ENCODE measurements at places on chromosomes 6 and 20.

DNA sequence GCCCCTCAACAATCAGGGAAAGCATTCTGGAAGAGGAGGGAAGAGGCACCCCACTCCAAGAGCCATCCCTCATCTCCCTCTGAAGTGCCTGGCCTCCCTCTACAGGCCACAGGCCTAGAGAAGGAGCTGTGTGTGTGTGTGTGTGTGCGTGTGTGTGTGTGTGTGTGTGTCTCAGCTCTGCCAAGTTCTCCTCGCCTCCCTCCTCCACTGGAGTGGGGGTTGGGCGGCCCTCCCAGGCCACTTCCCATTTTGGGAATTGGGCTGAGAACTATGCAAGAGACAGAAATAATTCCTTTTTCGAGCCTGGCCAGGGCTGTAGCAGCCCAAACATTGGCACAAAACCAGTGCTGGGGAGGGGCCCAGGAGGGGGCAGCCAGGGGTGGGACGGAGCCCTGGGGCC is 35.7 kb downstream of the KCNB1 start:
- DNase-seq: peak; percentile 69

DNA sequence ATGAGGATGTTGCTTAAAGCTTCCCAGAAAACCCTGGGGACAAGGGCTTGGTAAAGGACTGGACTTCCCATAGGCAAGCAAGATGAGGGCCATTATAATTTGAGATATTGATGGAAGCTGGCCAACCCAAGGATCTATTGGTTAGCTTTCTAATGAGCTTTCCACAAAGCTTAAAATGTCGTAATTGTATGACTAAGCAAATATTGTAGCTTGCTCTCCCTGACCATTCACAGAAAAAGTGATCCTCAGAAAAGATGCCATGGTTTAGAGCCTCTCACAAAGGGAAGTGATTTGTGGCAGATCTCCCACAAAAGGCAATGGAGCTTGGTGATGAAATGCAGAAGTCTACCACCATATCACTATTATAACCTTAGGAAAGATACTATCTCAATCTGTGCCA is 13.6 kb downstream of the IL17F start:
- no peak for DNase-seq

GRCh38 chr6:7693827-7694226 is 32.1 kb upstream of the BMP6 start:
- DNase-seq: no peak

- no peak for DNase-seq
These were observed 229.9 kb upstream of the GRIK2 start for GRCh38 chr6:101163611-101164010.

DNA sequence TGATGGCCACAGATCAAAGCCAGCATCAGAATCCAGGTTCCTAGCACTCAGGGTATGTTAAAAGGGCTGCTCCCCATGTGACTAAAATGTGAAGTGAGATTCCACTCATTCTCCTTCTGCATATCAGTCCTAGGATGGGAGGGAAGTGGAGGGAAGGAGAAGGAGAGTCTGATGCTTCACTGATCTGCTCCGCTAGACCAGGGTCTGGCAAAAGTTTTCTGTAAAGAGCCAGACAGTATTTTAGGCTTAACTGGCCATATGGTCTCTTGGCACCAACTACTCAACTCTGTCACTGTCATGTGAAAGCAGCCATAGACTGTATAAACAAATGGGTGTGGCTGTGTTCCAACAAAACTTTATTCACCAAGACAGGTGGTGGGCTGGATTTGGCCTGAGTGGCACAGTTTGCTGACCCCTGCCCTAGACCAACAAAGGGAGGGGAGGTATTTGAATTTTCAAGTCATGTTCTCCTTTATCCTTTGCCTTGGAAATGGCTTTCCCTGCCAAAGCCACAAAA is 22.6 kb downstream of the GHRH start:
- no peak for DNase-seq

GRCh38 chr6:127496471-127496870 is 22.7 kb downstream of the MTCL3 start:
- no peak for DNase-seq

DNA sequence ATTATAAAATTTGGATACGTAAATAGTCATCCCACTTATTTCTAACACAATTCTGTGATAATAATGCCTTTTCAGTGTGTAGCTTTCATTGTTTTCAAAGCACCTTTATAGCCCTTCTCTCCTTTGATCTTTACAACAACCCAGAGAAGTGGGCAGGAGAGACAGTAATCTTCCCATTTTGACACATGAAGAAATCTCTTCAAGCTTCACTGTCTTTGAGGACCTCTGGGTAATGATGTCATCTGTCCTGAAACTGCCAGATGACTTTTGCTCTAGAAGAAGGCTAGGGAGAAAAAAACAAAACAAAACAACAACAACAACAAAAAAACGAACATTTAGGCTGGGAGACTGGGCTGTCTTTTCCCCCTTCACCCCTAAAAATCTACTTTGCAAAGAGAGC is 203.0 kb downstream of the KCNQ5 start:
- DNase-seq: no peak

DNA sequence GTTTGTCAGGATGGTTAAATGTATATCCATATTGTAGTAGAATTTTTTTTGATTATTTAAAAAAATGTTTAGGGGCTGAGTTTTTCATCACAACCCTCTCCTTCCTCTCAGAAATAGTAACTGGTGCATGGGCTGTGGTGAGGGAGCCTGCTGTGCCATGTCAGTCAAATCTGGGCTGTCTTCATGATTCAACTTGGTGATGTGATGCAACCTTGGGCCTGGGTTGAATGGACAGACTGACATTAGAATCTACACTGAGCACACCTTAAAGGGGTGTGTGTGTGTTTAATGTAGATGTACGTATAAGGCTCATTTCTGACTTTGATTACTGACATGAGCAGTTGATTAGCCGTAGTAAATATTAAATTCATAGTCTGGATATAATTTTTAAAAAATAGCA is 3.7 kb downstream of the TJAP1 start:
- no peak for DNase-seq

GRCh38 chr6:144315226-144315980 is 30.3 kb downstream of the UTRN start:
- DNase-seq: no peak

DNA sequence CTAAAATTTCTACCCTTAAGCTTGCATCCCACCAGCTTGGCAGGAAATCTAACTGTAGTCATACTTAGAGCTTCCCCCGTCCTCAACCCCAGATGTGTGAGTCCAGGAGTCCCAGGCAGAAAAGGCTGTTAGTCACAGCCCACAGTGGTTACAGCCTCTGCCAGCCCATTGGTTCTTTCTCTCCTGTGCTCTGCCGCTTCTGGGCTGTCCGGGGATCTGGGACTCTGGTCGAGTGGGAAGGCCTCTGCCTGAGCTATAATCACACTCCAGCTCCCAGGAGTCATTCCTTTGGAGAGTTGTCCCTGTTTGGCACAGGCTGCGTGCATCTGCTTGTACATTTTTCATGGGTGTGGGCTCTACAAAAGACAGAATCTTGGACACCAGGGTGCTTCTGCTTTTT is 45.6 kb upstream of the FYN start:
- no peak for DNase-seq

- DNase-seq: no peak
These were observed 4.9 kb downstream of the ADGRB3 start for GRCh38 chr6:68639826-68640490.

DNA sequence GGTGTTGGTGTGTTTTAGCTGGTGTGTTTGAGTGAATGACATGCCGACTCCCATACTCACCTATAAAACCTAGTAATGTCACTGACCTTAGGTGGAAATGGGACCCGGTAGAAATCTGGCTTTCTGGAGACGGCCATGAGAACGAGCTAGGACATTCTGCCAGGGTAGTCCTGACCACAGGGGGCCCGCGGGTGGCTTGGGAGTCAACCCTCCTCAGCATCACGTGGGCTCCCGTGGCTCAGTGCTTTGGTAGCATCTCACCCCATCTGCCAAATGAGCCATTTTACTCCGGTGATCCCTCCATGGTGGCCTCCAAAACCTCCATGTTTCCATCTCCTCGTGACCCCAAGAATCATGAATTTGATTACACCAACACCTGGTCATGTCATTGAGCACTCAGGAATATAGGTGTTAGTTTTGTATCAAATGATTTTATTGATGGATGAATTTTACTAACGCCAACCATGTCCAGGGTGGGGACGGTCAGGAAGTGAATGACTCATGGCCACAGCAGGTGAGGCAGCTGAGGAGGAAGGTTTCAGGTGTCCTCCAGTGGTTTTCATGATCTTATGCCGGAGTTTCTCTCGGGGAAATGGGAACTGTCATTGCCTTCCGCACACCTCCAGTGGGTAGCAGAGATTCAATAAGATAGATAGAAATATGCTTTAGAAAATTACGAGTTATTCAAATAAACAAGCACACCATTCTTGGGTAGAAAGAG is 195.0 kb downstream of the SYNDIG1 start:
- no peak for DNase-seq

- no peak for DNase-seq
These were observed 103.5 kb downstream of the LAMP5 start for GRCh38 chr20:9617940-9618339.

DNA sequence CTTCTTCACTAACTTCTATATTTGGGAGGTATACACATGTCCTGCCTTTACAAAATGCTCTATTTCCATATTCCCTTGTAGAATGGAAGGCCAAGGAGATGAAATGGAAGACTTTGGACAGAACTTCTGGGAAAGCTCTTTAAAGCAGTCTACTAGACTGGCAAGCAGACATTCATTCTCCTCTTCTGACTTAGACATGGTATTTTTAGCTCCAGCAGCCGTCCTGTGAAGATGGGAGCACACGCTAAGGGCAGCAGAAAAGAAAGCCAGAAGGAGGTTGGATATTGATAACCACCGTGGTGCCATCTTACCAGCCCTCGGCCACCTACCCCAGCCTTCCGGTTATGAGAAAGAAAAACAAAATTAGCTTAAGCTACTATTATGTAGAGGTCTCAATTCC is 70.1 kb upstream of the E2F3 start:
- no peak for DNase-seq

DNA sequence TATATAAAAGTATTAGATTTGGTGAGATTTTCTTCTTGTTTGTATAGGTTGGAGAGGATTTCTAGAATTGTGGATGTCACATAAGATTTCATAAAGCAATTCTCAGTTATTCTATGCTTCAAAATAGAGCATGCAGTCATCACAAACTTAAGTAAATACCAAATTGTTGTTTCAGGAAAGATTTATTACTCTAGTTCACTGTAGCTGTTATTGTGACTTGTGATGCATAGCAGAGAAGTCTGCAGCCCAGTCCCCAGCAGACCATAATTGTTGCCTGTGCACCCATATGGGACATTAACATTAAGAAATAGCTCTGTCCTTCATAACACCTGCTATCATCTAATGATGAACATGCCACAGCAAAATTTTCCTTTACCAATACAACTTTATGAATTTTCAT is 228.0 kb upstream of the FAM83B start:
- no peak for DNase-seq

- peak; percentile 35 for DNase-seq
These were observed 39.7 kb downstream of the MAP3K5 start for GRCh38 chr6:136752554-136752953.

- no peak for DNase-seq
These were observed 17.3 kb downstream of the PLN start for GRCh38 chr6:118565311-118565960.

GRCh38 chr6:144179828-144180227 is 29.5 kb downstream of the STX11 start:
- DNase-seq: no peak

- DNase-seq: peak; percentile 68
These were observed 12.3 kb downstream of the HMGN4 start for GRCh38 chr6:26550250-26550993.

GRCh38 chr20:22795871-22796270 is 211.5 kb upstream of the FOXA2 start:
- peak; percentile 33 for DNase-seq

GRCh38 chr20:45836841-45837240 is 3.2 kb downstream of the SNX21 start:
- DNase-seq: no peak

DNA sequence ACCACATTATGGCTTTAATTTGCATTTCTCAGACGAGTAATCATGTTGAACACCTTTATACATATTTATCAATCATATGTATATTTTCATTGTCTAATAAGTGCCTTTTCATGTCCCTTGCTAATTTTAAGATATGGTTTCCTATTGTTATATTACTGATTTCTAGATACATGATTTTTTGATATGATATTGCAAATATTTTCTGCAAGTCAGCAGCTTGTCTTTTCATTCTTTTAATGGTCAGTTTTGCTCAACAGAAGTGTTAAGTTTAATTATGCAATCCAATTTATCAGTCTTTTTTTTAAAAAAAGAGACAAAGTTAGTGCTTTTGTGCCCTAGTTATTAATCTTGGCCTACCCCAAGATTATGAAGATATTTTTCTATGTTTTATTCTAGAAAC is 1377.8 kb upstream of the CITED2 start:
- no peak for DNase-seq

DNA sequence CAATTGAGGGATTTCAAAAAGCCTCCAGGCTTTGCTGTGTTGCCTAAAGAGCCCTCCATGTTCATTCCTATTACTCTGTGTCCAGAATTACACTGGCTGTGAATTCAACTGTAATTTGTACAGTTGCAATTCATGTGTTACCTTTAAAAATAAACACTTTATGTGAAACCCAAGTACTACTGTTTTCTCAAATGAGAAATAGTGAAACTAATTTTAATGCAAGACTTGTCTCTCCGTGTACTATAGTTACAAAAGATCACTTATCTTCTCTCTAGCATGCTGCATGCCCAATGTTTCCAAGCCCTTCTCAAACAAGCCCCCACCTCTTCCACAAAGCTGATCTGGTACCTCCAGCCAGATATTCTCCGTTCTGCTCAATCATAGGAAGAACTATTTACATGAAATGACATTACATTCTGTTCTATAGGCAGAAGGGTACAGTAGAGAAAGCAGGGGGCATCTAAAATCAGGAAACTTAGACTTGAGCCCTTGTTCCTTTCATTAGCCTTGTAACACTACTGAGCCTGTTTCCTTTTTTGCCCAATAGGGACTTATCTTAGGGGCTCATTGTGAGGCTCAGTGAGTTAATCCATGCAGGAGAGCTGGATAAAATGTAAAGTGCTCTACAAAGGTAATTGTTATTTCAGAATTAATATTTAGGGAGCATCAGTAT is 12.3 kb upstream of the COL9A1 start:
- no peak for DNase-seq

DNA sequence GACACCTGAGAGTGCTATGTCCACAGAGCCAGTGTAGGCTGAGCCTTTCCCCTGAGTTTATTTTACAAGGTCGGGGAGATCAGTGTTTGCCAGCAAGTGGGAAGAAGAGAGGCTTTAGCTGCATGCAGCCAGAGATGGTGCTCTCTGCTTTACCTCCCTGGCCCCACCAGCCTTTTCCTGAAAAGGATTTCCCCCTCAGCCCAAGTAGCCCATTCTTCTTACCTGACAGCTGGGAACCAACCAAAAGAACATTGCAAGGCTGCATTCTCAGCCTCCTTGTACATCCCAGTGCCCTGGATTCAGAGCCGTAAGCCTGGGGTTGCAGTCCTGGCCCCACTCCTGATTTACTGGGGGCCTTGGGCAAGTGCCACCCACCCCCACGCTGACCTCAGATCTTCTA is 16.9 kb downstream of the SNPH start:
- no peak for DNase-seq

DNA sequence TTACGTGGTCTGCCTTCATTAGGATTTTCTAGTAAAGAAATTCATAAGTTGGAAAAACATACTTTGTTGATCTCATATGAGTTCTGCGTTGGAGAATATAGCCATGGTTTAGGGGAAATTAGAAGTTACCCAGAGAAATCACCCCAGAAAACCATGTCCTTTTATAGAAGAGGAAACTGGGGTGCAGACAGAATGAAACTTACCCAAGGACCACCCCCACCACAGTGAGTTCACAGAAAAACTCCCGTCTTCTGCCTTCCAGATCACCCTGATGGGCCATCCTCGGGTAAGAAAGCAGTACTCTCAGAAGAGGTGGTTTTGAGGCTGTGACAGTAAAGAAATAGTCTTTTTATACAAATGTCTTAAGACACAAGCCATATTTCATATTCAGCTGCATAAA is 25.1 kb upstream of the MAFB start:
- no peak for DNase-seq
